ENCODE measurements at places on chromosomes 1 and 21. TPM values are rescaled to one million over a fixed set of nuclear protein-coding genes. Genes with fewer than 3 reads are reported as not detected.

The SV2A gene
- 3.0 TPM for polyA plus RNA-seq

DNA sequence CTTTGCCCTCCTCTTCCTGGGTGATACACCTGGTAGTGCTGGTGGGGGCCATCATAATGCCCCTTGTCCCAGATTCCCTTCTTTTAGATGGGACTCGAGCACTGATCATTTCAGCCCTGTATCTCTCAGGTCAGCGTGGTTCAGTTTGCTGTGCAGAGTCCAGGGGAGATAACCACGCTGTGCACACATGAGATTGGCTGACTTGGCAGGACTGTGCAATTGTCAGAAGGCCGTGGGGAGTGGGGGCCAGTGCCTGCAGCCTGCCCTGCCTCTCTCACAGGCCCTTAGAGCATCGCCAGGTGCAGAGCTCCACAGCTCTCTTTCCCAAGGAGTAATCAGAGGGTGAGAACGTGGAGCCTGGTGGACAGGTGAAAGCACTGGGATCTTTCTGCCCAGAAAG lies 15.2 kb downstream of the EPHX1 start:
- H3K36me3 ChIP-seq = peaks cover 2% of the 10 kb centered on the region
- no peaks in the 10 kb centered on the region for H3K4me1 ChIP-seq
- no peak for DNase-seq
- H3K27ac ChIP-seq = no peak overlapping the region
- no peak overlapping the region for H3K4me3 ChIP-seq

The RRP1B gene
- polyA plus RNA-seq = 13.0 TPM

- no peak for DNase-seq
- H3K27ac ChIP-seq = no peak overlapping the region
- no peak overlapping the region for H3K4me3 ChIP-seq
Measured at GRCh38 chr1:167225920-167226319, 5.2 kb downstream of the POU2F1 start.

- H3K27me3 ChIP-seq = peaks cover 47% of the 10 kb centered on the region
- H3K4me1 ChIP-seq = peaks cover 19% of the 10 kb centered on the region
- DNase-seq = no peak
- H3K27ac ChIP-seq = no peak overlapping the region
- H3K36me3 ChIP-seq = no peaks in the 10 kb centered on the region
- H3K4me3 ChIP-seq = no peak overlapping the region
Measured at GRCh38 chr1:213986020-213986924, 1.5 kb upstream of the PROX1 start.

DNA sequence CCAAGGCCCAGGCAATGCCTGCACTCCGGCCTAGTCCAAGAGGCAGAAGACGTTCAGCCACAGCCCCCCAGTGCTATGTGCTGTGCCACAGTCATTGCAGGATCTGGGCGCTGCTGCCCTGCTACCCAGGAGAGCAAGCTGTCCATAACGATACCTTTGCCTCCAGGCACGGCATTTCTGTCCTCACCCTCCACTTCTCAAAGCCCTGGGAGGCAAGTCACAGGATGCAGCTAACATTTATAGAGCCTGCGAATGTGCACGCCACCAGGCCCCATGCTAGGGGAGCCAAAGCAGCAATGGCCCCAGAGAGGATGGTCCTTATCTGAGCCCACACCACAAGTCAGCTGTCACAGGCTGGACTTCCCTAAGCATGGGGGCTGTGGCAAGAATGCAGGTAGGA lies 13.8 kb downstream of the LRP8 start:
- H3K36me3 ChIP-seq = no peaks in the 10 kb centered on the region
- H3K27me3 ChIP-seq = no peaks in the 10 kb centered on the region
- DNase-seq = no peak
- no peaks in the 10 kb centered on the region for H3K4me1 ChIP-seq

Measured in endothelial cell of umbilical vein (primary cell).